ENCODE measurements at places on chromosomes 3 and 15. TPM values are rescaled to one million over a fixed set of nuclear protein-coding genes. Genes with fewer than 3 reads are reported as not detected.
A peak's percentile ranks its signal among the peaks of the same experiment; 100 is the strongest.

The CYP8B1 gene
- total RNA-seq = not detected

GRCh38 chr15:80482696-80483095 is 78.5 kb downstream of the ARNT2 start:
- H3K4me3 ChIP-seq = no peak overlapping the region
- H3K27ac ChIP-seq = no peak overlapping the region
- H3K36me3 ChIP-seq = no peaks in the 10 kb centered on the region
- no peak for DNase-seq
- H3K27me3 ChIP-seq = no peaks in the 10 kb centered on the region
- H3K4me1 ChIP-seq = peaks cover 3% of the 10 kb centered on the region

The CACNA2D2 gene
- 6.1 TPM for total RNA-seq

DNA sequence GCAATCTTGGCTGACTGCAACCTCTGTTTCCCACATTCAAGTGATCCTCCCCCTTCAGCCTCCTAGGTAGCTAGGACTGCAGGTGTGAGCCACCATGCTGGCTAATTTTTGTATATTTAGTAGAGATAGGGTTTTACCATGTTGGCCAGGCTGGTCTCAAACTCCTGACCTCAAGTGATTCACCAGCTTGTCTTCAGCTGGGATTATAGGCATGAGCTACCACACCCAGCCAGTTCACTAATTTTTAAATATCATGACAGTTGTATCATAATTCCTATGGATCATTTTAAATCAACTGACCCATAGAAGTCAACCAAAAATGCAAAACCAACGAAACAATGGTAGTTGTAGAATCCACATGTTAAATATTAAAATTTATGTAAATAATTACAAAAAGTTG is 35.1 kb downstream of the RAF1 start:
- no peaks in the 10 kb centered on the region for H3K27me3 ChIP-seq
- no peaks in the 10 kb centered on the region for H3K36me3 ChIP-seq
- H3K4me1 ChIP-seq = peaks cover 7% of the 10 kb centered on the region

DNA sequence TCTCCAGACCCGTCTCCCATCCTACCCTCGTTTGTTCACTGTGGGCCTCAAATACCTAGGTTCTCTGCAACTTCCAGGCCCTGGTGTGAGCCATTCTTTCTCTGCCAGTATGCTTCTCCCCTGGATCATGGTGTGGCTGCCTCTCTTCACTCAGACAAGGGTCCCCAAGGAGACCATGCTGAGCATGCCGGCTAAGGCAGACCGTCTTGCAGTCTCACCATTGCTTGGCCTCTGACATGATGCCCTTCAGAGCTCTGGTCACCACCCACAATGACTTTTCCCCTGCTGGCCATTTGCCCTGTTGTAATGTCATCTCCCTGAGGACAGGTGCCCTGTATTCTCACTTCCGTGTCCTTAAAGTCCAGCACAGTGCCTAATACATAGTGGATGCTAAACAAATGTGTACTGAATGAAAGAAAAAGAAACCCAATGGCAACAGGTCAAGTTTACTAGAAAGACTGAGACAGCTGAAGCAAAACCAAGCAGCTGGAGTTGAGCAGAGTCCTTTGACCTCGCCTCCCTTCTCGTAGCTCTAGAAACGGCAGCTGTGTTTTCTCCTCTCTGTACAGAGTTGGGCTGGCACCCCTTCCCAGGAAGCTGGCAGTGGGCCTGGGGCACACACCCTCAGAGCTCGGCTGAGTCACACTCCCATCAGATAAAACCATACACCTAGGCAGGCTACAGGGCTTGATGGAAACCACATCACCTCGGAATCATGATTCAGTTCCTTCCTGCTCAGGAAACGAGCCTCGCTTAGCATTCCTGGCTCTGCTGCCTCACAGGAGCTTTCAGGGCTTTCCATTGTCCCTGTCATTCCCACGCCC is 8.6 kb downstream of the TLR9 start:
- H3K36me3 ChIP-seq = no peaks in the 10 kb centered on the region
- DNase-seq = peak; percentile 84
- H3K27me3 ChIP-seq = no peaks in the 10 kb centered on the region
- H3K4me3 ChIP-seq = no peak overlapping the region
- H3K27ac ChIP-seq = peak overlapping the region; percentile 79

GRCh38 chr3:74033806-74034205 is 409.1 kb upstream of the PDZRN3 start:
- H3K27ac ChIP-seq = no peak overlapping the region
- no peak for DNase-seq
- no peaks in the 10 kb centered on the region for H3K36me3 ChIP-seq
- H3K4me1 ChIP-seq = no peaks in the 10 kb centered on the region
- no peaks in the 10 kb centered on the region for H3K27me3 ChIP-seq

DNA sequence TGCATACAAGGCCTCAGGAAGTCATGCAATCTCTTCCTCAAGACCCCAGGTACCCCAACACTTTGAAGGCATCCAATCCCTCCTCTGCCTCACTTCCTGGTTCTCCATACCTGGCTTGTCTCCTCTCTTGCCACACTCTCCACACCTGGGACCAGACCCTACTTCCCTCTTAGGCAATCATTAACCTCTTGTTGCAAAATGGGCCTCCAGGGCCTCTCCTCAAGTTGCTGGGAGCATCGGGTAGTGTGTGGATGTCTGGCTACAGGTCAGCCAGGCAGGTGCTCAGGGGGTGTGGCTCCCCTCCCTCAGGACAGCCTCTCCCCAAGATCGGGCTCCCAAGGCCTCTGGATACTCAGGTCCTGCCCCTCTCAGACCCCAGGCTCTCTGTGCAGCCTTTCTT is 8.6 kb downstream of the PLA2G4E start:
- H3K27ac ChIP-seq = no peak overlapping the region
- H3K4me3 ChIP-seq = no peak overlapping the region
- H3K4me1 ChIP-seq = no peaks in the 10 kb centered on the region
- no peaks in the 10 kb centered on the region for H3K27me3 ChIP-seq
- H3K36me3 ChIP-seq = no peaks in the 10 kb centered on the region

DNA sequence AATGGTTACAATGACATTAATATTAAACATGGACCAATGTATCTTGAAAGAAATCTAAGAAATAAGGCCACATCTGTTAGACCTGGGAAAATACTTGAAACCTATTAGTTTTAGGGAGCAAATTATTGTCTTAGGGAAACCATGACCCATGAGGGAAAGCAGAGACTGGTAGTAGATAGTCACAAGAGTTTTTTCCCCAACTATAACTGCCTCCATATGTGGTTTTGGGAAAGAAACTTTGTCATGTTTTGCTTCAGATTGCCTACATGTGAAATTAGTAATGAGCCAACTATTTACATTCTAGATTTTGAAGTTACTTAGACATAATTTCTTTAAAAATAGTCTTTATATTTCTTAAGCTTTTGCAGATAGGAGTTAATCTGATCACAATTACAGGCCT is 474.9 kb downstream of the ROBO2 start:
- H3K4me3 ChIP-seq = no peak overlapping the region
- no peaks in the 10 kb centered on the region for H3K4me1 ChIP-seq
- H3K36me3 ChIP-seq = no peaks in the 10 kb centered on the region
- no peak for DNase-seq
- H3K27ac ChIP-seq = no peak overlapping the region

The ARNT2 gene
- total RNA-seq = 3.5 TPM

The GUCA1C gene
- not detected for total RNA-seq
